ENCODE measurements at places on chromosomes 12 and 14. TPM values are rescaled to one million over a fixed set of nuclear protein-coding genes. Genes with fewer than 3 reads are reported as not detected.

The IKZF4 gene
- total RNA-seq: 0.57 TPM

DNA sequence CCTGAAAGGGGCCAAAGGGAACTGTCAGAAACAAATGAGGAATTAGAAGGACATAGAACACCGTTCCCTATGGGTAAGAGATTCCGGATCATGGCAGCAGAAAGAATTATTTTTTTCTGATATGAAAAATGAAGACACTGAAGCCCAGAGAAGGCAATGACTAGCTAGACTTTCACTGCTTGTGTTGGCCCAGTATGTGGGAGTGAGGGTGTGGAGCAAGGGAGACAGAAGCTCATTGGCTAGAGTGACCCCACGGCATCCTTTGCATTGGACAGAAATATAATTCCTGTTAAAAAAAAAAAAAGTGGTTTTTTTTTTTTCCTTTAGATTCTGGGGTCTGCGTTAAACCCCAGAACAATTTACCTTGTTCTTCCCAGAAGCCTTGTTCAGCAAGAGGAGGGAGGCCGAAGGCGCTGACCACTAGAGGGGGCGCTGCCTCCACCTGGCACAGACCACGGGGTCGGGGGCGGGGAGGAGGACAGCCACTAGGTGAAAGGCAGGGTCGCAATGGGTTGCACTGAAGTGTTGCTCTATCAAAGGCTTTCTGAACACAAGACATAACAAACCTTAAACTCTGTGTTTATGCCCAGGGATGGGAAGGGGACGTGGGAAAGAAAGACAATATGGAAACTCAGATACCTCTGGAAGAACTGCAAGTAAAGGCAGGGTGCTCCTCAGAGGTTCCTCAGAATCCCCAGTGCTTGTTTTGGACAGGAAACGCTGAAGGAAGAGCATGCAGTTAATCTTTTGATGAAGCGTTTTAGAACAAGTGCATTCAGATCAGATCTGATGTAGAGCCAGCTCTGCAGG lies 156.8 kb downstream of the KCNA5 start:
- DNase-seq: peak; percentile 52

The TAS2R42 gene
- total RNA-seq: not detected

The KRT75 gene
- total RNA-seq: 0.02 TPM

The NT5DC3 gene
- total RNA-seq: 7.3 TPM

DNA sequence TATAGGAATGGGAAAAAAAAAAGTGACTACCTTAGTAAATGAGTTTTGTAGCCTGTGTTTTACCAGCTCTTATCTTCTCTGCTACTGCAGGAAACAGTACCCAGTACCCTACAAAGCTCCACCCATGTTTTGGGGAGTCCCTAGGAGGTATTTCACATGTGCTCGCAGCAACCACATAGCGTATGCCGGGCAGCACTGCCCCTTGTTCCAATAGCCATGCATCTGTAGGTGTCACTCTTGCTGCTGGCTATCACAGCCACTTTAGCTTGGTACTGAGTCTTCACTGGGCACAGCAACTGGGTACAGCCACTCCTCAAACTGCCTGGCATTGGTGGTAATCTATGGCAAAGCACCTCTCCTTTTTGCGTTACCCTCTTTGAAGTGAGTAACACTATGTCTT lies 2.0 kb upstream of the MDM1 start:
- DNase-seq: peak; percentile 36

The OR4E2 gene
- not detected for total RNA-seq

The BIN2 gene
- not detected for total RNA-seq

- no peak for DNase-seq
These were observed 109.7 kb downstream of the GPATCH2L start for GRCh38 chr14:76261371-76261811.

The ACOT2 gene
- total RNA-seq: 18.5 TPM

- DNase-seq: peak; percentile 44
These were observed 2.3 kb downstream of the SLC48A1 start for GRCh38 chr12:47775100-47775911.

The GCN1 gene
- total RNA-seq: 61.8 TPM

DNA sequence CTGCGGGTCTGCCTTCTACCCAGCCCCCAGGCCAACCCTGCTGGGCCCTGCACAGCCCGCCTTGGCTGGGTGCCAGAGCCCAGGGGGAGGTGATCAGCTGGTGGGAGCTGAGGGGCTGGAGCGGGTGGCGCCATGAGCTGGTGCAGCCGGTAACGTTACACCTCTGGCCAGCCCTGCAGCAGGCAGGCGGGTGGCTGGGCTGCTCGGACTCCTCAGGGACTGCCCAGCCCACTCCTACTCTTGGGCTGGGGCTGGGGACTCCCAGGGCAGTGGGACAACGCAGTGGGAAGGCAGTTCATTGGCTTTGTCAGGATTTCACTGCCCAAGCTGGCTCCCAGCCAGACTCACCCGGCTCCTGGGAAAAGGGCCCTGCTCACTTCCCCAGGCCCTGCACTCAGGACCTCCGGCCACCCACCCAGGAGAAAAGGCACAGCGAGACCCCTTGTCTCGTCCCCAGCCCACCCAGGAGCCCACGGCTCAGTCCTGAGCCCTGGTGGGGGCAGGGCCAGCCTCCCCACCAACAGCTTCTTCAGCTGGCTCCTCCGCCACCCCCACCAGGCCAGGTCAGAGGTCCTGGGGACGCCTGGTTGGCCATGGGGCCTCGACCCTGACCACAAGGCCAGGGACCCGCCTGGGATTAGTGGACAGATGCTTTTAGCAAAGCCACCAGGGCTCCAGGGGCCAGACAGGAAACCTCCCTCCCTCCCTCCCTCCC lies 1.0 kb downstream of the PGF start:
- DNase-seq: no peak

DNA sequence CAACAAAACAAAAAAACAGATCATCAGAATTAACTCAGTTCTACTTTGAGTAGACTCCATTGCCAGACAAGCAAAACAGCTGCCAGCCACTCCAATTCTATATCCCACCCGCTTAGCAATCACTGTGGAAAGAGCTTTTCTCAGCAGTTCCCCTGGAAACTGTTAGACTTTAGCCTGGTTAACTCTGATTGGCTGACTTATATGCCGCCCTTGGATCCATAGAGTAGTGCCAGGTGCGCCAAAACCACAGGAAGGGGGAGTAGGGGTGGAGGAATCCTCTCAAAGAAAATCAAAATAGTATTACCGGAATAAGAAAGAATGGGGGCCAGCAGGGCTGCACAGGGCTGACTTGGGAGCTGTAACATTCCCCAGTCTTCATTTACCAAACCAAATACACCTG lies 5.4 kb upstream of the EML5 start:
- DNase-seq: no peak

DNA sequence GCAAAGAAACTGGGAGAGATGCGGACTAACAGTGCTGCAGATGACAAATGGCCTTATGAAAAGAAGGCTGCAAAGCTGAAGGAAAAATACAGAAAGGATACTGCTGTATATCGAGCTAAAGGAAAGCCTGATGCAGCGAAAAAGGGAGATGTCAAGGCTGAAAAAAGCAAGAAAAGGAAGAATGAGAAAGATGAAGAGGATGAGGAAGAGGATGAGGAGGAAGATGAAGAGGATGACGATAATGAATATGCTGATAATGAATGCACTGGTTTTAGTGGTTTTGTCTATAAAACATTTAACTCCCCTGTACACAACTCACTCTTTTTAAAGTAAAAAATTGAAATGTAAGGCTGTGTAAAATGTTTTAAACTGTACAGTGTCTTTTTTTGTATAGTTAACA lies 13.2 kb upstream of the ARID4A start:
- DNase-seq: no peak

- DNase-seq: peak; percentile 78
These were observed 60.2 kb upstream of the ACTN1 start for GRCh38 chr14:69039288-69039628.

GRCh38 chr14:78286210-78286609 lies 116.0 kb downstream of the NRXN3 start:
- no peak for DNase-seq

GRCh38 chr14:71625175-71625574 lies 307.1 kb upstream of the RGS6 start:
- no peak for DNase-seq

The DPY19L2 gene
- total RNA-seq: 3.7 TPM

The STAC3 gene
- total RNA-seq: not detected

DNA sequence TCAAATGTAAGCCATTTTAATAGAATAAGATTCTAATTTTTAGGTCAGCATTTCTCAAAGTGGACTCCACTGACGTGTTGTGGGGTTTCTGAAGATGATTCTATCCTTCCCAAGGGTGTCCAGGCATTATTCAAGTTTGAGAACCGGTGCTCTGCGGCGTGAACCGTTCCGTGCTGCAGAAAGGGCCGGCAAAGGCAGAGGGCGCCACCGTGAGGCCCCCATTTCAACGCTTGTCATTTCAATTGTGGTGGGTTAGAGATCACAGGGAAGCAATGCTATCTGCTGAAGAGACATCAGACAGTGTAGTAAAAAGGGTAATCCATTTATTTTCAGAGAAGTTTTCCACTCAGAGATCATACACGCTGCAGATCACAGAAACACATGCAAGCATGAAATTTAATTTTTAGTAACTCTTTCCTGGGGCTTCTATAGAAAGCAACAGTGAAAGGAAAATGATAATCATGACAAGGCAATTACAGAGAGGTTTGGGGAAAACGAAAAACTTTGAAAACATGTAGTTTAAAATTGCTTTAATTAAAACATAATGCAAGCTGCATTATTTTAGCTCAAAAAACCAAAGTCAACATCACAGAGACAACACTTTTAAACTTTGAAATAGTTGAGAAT lies 201.7 kb downstream of the EXOC5 start:
- peak; percentile 10 for DNase-seq

GRCh38 chr12:31219521-31219920 lies 106.4 kb downstream of the SINHCAF start:
- DNase-seq: no peak

- no peak for DNase-seq
These were observed 107.2 kb downstream of the RBM19 start for GRCh38 chr12:113858841-113859386.

DNA sequence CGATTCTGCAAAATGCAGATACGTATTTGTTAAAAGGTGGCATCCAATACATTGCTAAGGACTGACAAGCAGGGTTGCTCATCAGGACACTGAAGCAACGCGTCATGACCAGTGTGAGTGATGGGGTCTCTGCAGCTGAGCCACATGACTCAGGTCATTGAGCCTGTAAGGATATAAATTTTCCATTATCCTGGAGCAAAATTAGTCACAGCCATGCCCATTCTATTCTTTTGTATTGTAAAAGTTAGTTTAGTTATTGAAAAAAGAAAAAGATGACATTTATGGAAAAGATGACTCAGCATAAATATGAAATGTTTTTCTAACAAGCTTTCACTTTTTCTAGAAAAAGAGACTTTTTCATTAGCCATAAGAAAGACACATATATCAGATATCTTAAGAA lies 268.0 kb upstream of the TMEM132C start:
- peak; percentile 77 for DNase-seq

DNA sequence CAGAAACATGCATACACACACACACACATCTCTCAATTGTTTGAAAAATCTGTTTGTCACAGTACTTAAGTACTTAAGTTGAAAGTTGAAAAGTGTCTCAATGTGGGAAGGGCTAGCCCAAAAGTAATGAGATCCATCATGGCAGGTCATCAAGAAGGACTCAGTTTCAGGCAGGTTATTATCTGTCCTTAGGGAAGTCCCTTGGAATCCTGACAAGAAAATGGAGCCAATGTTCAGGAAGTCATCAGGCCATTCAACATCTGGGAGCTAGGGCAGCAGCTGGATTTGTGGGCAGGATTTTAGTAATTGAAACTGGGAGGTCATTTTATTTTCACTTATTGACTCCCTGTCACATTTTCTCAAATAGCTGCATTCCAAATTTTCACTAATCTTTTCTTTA lies 56.0 kb downstream of the MSRB3 start:
- DNase-seq: no peak
